Stimulated activated CD8-positive, alpha-beta memory T cell treated with anti-CD3 and anti-CD28 coated beads, Interleukin-4, amount 100 ng/mL, for 48 hours (primary cell): ENCODE measurements at places on chromosomes 2 and 18.

- no peak for DNase-seq
Observed at GRCh38 chr18:36901277-36901701, 72.4 kb downstream of the KIAA1328 start.

DNA sequence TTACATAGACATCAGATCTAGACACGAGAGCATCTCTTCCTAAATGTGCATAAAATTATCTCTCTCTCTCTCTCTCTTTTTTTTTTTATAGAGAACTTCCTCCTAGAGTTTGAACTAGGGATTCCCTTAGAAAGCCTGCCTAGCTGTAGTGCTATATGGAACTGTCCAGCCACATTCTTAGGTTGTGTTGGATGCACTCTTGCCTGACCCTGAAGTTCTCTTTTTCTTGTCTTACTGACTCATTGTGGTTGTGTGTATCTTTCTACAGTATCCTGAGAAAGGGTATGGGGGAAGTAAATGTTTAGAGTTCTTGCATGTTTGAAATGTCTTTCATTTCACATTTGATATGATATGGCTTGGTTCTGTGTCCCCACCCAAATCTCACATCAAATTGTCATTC is 368.2 kb downstream of the CDH2 start:
- no peak for DNase-seq

GRCh38 chr2:40554665-40555294 is 102.9 kb upstream of the SLC8A1 start:
- peak; percentile 75 for DNase-seq

DNA sequence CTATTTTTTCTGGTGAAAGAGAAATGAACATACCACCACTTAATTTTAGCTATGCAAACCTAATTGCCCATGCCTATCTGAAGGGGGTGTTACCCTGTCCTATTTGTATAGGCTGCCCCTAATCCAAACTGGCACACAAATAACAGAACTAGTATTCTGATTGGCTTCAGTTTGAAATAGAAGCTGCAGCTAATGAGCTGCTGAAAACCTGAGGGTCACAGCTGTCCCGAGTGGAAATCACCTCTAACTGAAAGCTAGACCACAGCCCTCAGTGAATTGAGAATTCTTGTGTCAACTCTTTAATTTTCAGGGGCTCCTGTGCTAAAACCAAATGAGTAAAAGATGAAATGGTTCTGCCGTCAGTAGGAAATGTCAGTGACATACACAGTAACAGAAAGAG is 28.7 kb downstream of the CCDC141 start:
- DNase-seq, result no peak

DNA sequence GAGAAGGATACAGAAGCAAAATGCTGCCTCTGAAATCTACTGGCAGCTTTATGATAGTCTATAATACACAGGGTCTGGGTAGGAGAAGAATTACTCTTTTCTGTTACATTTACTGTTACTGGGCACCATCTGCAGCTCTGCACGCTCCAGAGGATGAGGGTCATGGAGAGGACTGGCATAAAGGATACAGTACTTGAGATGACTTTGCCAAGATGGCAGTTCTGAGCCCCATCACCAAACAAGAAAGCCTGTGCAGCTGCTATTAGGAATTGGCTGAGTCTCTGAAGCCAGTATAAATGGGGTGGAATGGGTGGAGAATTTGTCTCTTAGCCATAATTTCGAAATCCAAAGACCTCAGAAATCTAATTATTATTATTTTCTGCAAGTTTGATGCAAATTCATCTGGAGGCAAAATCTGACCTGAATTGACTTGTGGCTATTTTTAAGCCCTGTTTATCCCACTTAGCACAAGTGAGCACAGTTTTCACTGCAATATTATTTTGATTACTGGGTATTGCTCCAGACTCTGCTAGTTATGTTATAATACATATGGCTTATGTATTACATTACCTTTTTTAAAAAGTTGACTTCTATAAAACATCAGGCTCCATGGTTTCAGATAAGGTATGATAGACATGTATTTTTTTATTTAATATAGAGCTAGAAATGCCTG is 579.5 kb downstream of the MBD2 start:
- no peak for DNase-seq
